Daoy (cell line): ENCODE measurements at places on chromosomes 4 and X. TPM values are rescaled to one million over a fixed set of nuclear protein-coding genes. Genes with fewer than 3 reads are reported as not detected.

The ADH6 gene
- total RNA-seq = not detected in 2 replicates

GRCh38 chrX:13215729-13216128 lies 104.1 kb downstream of the ATXN3L start:
- no peak for DNase-seq

DNA sequence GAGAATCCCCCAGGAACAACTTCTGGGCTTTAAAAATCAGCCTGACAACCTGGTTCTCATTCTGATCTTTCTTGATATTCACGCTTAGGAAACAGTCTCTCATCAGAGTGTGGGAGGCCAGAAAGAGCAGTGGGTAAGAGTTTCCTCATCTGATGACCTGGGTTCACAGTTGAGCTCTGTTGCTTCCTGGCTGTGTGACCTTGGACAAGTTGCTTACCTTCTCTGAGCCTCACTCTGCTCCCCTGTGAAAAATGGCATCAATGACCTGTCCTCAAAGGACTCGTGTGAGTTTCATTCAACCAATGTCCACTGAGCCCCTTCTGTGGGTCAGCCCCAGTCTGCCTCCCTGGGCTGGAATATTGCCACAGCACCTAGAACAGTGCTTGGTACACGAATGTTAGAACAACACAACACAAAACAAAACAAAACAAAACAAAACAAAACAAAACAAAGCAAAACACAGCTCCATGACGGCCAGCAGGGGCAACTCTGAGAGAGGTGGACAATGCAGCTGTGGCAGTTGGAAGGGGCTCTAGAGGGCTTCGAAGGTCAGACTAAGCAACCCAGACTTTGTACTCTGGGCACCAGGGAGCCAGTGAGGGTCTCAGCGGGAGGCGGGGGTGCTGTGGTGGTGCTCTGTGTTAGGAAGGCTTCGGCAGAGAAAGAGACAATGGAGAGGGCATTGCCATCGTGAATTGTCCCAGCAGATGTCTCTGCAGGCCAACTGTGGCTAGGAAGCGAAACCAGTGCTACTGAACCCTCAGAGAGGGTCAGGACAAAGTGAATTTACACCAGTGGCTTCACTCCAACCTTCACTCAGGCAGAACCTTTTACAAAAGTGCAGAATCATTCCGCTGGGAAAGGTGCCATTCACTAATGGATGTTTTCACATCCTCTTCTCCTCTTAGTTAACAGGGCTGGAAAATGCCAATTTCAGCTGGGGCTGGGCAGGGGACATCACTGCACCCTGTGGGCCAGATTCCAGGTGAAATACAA lies 14.3 kb upstream of the C4orf50 start:
- peak; percentile 46 for DNase-seq

- DNase-seq = peak; percentile 5
Measured at GRCh38 chr4:86482306-86483172, 111.6 kb upstream of the PTPN13 start.

DNA sequence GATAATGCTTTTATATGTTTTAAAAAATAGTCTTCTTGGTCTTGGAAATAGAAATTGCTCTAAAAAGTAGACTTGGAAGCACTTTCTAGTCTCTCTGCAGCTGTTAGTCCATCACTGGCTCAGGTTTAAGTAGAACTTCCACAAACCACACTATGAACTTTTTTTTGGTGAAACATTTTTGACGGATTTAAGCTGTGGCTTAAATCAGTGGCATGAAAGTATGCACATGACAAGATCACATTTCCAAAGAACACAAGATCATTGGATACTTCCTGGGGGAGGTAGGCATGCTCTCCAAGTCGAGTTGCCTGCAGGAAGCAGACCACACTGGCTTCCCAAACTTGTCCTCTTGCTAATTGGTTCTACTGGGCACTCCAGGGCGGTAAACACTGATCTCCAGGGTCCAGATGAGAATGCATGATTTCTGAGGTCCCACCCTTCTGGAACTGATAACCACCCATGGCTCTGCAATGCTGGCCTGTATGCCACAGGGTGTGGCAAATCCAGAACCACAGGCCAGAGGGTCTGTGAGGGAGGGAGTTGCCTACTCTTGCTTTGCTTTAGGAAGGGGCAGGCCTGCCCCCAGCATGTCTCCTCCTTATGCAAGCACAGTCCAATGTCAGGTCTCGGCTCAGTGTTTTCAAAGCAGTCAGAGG lies 331.9 kb upstream of the SFRP2 start:
- no peak for DNase-seq
